CD4-positive, alpha-beta T cell treated with Interleukin-15 for 4 hours (primary cell): ENCODE measurements at places on chromosomes 12 and 14.
A peak's percentile ranks its signal among the peaks of the same experiment; 100 is the strongest.

DNA sequence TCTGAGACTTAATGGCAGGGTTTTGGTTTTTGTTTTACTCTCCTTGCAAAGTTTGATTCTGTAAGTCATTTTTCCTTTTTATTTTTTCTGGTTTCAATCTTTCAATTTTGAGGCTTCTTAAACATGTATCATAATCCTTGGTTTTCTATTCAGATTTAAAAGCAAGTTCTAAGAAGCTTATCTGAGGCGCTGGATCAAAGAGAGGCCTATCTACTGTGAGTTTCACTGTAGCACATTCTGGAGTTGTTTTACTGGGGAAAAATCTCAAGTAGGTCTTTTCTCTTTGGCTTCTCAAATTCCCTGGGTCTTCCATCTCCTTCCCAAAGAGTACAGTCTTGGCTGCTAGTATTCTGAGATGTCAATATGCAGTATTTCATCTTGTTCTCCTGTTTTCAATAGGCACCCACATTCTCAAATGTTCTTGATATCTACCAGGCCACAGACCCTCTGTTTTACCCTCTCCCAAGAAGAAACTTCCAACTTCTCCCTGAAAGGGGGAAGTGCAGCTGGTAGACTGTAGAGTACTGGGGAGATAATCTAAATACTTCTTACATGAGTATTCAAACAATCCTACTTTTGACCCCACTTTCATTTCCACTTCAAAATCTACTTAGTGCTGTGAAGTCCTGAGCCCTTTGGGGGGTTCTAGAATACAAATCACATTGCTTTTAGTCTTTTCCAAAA lies 10.9 kb upstream of the CATSPERB start:
- DNase-seq: no peak

DNA sequence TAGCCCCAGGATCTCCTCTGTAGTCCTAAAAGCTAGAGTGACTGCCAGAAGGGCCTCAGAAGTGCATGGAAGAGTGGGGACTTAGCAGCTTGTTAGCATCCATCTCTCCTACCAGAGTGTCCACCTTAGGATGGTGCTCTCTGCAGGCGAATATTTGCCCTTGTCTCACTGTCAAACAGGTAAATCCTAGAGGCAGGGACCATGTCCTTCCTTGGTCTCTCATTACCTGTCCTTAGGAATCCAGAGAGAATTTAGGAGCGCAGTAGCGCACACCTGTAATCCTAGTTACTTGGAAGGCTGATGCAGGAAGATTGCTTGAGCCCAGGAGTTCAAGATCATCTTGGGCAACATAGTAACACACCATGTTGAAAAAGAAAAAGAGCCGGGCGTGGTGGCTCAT lies 21.4 kb downstream of the AGAP2 start:
- no peak for DNase-seq

- no peak for DNase-seq
These were observed 391.9 kb downstream of the GALC start for GRCh38 chr14:87601036-87601435.

DNA sequence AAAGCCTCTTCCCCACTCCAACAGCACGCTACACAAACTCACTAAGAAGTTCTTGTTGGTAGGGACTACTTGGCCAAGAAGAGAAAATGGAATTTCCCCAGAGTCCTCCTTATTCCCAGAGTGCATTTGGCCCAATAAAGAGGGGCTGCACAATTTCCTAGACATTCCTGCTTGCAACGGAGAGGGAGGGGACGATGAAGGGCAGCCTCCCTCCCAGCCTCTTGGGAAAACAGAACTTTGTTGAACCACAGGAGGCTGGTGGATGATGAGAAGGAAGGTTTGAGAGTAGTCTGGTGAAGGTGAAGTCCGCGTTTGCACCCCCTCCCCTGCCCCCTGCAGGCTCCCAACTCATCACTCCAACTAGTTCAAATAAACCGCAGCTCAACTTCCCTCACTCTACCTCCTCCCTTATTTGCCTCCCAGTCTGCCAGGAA lies 19.1 kb upstream of the TBX3 start:
- no peak for DNase-seq

DNA sequence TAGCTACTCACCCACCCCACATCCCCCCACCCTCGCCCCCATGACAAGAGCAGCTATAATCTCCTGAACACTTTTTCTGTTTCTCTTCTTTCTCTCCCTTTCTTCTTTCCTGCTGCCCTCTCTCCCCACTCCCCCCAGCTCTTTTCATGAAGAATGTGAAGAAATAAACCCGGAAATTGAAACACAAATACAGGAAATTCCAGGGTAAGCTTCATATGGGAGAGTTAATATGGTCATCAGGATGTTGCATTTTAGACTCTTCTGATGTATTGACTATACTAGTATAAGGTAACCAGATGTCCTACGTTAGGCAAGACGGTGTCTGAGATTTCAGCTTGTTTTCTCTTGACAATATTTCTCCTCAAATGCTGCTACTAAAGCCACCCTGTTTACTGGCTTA lies 41.6 kb upstream of the LRIG3 start:
- DNase-seq: no peak

GRCh38 chr12:131087991-131088700 lies 134.4 kb downstream of the ADGRD1 start:
- no peak for DNase-seq

- DNase-seq: no peak
These were observed 21.2 kb upstream of the DLGAP5 start for GRCh38 chr14:55212634-55213033.

DNA sequence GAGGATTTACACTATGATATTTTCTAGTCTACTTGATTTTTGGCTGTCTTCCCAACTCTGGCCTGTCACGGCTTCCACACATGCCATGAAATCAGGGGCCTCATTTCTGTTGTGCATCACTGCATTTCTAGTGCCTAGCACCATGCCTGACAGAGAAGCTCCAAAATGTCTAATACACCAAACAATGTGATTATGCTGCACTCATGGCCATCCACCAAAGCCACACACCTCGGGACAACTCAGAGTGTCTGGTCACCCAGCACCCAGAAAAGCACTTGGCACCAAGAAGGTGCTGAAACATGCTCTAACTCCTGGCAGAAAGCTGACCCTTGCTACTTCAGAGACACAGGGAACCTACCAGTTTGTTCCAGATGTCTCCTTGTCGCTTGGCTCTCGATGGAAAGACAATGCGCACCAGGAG lies 11.3 kb downstream of the GCN1 start:
- DNase-seq: no peak

DNA sequence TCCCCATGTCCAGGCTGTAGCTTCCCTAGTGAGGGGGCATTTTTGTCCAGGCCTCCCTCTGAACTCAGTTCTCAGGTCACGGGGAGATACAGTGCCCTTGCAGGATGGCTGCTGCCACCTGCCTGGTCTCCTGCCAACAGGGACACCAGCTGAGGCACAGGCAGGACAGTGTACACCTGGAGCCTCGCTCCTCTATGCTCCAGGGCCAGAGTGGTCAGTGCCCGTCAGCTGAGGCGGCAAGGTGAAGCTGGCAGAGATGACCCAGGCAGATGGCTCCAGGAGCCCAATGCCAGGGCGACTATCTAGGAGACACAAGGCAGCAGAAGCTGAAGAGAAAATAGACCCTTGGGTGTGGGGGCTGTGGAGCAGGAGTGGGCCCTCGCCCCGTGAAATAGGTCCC lies 12.6 kb downstream of the TUBA1C start:
- DNase-seq: no peak

DNA sequence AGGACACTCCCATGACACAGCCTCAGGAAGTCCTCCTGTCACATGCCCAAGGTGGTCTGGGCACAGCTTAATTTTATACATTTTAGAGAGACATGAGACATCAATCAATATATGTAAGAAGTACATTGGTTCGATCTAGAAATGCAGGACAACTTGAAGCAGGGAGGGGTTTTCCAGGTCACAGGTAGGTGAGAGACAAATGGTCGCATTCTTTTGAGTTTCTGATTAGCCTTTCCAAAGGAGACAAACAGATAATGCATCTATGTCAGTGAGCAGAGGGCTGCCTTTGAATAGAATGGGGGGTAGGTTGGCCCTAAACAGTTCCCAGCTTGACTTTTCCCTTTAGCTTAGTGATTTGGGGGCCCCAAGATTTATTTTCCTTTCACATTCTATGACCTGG lies 2.5 kb downstream of the HSPB8 start:
- DNase-seq: no peak

GRCh38 chr12:131603106-131603938 lies 107.6 kb upstream of the SFSWAP start:
- DNase-seq: peak; percentile 12

GRCh38 chr14:46902837-46903236 lies 251.3 kb upstream of the RPL10L start:
- no peak for DNase-seq

GRCh38 chr14:96309896-96310330 lies 53.2 kb downstream of the ATG2B start:
- DNase-seq: no peak

DNA sequence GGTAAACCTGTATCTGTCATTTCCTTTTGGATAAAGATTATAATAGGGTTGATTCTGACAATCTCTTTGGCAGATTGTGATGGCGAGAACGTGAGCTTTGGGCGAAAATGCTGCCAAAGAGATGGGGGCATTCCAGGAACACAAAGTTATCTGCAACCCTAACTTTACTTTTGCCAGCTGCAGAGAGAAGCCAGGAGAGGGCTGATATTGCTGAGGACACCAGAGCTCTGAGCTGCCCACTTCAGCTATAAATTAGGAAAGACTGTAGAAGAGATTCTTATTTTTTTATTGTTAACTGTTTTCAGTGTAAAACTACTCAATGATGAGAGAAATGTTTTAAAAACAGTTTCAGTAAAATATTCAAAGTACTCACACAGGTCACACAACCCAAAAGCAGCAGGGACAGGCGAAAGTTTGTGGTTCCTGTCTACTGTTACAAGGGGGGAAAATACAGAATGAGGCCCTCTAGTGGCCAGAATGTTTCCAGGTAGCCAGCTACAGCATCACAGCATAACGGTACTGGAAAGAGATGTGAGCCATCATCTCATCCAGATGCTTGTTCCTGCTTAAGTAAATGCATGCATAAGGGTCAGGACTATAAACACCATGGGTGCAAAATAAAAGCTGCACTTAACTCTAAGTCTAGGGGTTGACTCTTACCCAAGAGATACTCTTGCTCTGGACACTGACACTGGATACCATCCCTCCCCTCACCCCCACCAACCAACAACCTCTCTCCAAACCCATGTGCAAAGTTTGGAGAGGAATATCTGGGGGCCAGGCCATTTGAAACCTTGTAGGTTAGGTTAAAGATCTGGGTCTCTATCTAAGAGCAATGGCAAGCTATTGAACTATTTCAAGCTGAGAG lies 498.4 kb downstream of the RMST start:
- no peak for DNase-seq

- DNase-seq: no peak
These were observed 88.5 kb upstream of the RIN3 start for GRCh38 chr14:92425101-92425500.

- DNase-seq: no peak
These were observed 3.6 kb downstream of the STAT6 start for GRCh38 chr12:57107456-57108155.
